Neural cell (in vitro differentiated cells): ENCODE measurements at places on chromosomes 1 and 21. TPM values are rescaled to one million over a fixed set of nuclear protein-coding genes. Genes with fewer than 3 reads are reported as not detected.

EIF2D gene
- polyA plus RNA-seq, result 36.1 and 37.1 TPM in 2 replicates

DLGAP3 gene
- polyA plus RNA-seq, result 2.9 and 4.7 TPM in 2 replicates

POLR3GL gene
- polyA plus RNA-seq, result 37.5 and 38.6 TPM in 2 replicates

ZNF683 gene
- not detected in 2 replicates for polyA plus RNA-seq

HSF2BP gene
- polyA plus RNA-seq, result 0.54 and 0.89 TPM in 2 replicates

KPRP gene
- polyA plus RNA-seq, result not detected in 2 replicates

DHRS3 gene
- 0.22 TPM in 1 of 2 replicates, not detected in the other for polyA plus RNA-seq

TADA1 gene
- polyA plus RNA-seq, result 99.6 and 101 TPM in 2 replicates
